ENCODE measurements at places on chromosomes 6 and 20.

DNA sequence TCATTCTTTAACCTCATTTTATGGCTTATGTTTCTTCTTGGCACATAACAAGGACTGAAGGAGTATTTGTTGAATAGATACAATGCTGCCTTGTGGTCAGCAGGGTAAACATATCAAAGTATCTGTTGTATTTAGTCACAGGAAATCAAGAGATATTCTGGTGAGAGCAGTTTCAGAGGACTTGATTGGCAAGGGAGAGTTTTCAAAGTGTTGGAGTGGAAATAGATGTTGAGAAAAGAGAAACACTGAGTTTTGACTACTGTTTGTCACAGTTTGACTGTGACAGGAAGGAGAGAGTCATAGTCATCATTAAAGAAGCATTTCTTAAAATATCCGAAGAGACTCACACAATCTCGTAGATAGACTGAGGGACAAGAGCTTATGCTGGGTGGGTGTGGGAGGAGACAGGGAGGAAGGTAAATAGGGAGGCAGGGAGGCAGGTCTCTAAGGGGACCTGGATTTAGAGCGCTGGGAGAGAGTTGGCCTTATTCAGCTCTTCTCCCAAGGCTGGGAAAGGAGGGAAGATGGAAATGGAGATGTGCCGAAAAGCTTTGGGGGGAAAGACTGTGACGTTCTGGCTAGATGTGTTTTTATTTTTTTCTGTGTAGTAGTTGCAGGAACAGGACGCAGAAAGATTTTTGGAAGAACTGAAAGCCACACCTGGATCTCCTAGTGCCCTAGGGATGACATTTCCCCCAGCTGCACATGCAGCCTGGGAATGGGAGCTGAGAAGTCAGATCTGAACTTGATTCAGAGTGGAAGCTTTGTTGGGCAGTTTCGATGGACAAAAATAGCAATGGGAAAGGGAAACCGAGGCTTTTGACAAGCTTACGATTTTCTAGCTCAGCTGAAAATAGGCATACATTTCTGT is 65.0 kb upstream of the IFNGR1 start:
- no peak for DNase-seq

DNA sequence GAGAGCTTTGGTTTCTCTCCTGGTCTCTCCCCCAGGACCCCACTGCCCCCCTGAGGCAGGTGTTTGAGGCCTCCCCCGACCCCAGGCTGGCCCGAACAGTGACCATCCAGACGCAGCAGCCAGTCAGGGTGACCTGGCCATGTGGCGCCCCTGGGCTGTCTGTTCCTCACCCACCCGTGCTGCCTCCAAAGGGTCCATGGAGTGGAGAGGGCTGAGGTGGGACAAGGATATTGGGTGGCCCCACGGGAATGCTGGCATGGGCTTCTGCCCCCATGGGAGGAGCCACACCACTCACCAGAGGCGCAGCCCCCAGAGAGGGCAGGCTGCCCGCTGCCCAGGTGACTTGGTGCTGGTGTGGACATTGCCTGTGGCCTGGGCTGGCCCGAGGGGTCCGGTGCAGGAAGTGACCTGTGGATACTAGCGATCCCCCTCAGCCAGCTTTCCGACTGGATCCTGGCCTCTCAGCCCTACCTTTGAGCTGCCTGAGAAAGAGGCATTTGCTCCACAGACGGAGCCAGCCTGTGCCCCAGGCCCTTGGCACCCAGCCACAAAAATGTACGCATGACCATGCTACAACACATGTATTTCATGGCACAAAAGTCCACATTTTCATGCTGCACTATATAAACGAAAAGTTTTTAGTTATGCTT is 50.8 kb downstream of the BCAS4 start:
- no peak for DNase-seq

- peak; percentile 39 for DNase-seq
Observed at GRCh38 chr6:90383196-90383822, 86.7 kb upstream of the BACH2 start.

DNA sequence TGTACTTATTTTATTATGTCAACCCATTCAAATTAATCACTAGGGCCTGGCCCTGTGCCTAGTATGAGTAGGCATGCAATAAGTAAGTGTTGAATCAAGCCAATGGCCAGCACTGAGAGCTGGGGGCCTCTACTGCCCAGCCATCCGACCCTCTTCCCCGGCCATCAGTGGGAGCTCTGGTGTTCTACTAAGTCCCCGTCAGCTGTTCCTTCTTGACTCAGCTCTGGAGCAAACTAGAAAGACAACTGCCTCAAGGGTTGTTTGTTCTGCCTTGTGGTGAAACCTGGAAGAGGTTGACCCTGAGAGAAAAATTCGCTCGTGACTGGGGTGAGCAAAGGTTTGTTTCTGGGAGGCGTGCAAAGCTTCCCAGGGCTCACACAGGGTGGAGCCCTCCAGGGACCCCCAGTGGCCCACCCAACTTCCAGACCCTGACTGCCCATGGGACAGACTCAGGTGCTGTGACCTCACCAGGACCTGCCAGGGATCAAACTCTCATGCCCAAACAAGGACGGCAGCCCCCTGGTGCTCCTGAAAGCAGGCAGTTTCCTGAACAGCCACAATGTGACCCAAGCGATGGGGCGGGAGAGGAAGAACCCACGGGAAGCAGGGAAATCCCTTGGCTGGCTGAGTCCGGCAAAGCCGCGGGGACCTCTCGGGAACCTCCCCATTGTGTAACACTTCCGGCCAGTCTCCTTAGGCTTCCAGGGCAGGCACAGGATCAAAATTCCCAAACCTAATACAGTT is 50.4 kb downstream of the BANF2 start:
- DNase-seq = no peak

DNA sequence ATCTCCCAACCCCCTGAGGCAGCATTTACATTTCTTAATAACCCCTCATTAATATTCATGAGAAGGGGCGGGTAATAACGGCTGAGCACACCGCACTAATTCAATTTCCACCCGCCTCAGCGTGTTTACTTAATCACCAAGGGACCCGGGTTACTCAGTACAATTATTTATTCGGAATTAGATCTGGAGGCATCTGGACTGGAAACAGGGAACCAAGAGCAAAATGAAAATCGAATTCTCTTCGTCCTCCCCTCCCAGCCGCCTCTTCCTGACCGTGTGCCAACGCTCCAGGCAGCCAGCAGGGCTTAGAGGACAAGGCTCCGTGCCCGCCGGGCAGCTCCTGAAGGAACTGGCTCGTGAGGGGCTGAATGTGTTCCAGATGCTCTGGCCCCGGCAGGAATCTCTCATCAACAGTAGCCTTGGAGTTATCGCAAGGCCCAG is 23.5 kb upstream of the CTNNBL1 start:
- no peak for DNase-seq

- no peak for DNase-seq
Observed at GRCh38 chr6:3409699-3410384, 47.0 kb downstream of the SLC22A23 start.

GRCh38 chr6:150719831-150720230 is 120.1 kb downstream of the PLEKHG1 start:
- no peak for DNase-seq

DNA sequence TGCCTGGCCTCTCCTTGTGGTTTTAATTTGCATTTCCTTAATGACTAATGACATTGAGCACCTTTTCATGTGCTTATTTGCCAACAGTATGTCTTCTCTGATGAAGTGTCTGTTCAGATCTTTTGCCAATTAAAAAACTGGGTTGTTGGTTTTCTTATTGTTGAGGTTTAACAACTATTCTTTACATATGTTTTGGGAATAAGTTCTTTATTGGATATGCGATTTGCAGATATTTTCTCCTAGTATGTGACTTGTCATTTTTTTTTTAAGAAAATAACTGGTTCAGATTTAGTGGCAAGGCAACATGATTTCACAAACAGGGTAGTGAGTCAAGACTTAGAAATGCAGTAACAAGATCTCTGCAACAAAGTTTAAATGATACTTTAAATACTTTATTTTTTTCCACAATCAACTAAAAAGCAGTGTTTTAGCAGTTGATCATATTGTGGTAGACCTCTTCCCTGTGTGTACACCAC is 67.8 kb downstream of the TIAM2 start:
- no peak for DNase-seq

- no peak for DNase-seq
Observed at GRCh38 chr6:54614499-54615195, 231.9 kb upstream of the FAM83B start.

GRCh38 chr6:3551716-3552511 is 95.1 kb upstream of the SLC22A23 start:
- DNase-seq = no peak

- no peak for DNase-seq
Observed at GRCh38 chr6:154488248-154488593, 22.3 kb downstream of the CNKSR3 start.

GRCh38 chr6:52491203-52492069 is 71.3 kb downstream of the EFHC1 start:
- DNase-seq = no peak

DNA sequence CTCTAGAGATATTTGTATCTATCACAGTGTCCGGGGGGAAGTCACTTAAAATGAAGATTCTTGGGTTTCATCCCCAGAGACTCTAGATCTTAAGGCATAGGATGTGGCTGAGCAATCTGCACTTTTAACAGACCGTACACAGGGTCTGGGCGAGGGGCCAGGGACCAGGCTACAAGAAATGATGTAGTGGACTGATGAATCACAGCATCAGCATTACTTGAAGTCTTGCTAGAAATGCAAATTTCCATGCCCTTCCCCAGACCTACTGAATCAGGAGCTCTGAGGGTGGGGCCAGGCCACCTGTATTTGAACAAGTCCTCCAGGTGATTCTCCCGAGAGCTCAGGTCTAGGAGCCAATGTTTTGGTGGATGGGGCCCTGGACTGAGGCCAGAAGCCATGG is 168.4 kb downstream of the DOK5 start:
- no peak for DNase-seq

- DNase-seq = no peak
Observed at GRCh38 chr6:90319979-90320685, 23.5 kb upstream of the BACH2 start.

GRCh38 chr20:24769878-24770627 is 179.0 kb upstream of the CST7 start:
- no peak for DNase-seq

- DNase-seq = peak; percentile 9
Observed at GRCh38 chr20:59825944-59826759, 107.3 kb downstream of the SYCP2 start.

DNA sequence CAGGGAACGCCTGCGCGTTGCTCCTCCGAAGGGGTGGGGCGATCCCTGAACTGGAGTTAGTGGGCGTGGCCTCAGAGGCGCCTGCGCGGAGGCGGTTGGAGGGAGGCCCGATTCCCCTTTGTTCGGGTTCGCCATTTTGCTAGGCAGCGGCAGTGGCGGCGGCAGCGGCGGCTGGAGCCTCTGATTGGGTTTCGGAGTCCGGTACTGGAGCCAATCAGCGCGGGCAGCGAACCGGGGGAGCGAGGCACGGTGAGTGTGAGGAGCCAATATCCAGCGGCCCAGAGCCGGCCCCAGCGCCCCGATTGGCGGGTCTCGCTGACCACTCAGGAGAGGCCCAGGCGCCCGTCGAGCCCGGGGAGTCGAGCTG is at the start of gene NFYA:
TSS of gene NFYA (plus strand) at position 139 of the 367 bp plus-strand sequence. CDS start 6,116 bp downstream, outside the sequence.
- DNase-seq = no peak

GRCh38 chr6:70380252-70380651 is 33.1 kb upstream of the FAM135A start:
- DNase-seq = no peak

GRCh38 chr6:135624402-135625295 is 127.1 kb upstream of the AHI1 start:
- peak; percentile 22 for DNase-seq

DNA sequence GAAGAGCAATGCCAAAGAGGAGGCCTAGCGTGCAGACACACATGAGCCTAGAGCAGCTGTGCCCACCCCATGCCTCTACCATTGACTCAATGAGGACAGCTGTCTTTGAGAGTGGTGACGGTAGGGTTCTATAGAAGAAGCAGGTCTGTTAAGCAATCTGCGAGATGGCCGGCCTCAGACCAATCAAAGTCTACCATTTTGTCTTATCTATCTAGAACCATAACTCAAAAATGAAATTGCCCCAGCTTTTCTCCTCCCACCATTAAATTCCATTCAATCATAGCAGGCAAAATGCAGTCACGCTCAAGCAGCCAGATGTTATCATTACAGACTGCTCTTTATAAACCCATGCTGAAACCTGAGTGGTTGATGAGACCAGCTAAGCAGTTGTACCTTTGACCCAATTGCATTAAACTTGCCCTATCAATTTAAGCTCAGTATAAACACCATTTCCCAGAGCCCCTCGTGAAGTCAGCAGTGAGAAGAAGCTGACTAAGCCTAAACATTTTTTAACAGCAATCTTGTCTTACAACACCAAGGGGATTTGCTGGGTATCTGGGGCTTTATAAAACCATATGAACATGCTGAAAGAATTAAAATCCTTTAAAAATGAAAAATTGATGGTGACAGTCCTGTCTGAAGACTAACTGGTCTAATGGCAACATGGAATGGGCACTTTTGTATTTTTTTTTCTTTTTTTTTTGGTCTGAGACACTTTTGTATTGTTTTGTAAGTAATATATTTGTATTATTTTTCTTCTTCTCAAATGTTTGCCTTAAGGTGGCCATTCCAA is 57.5 kb downstream of the FOXC1 start:
- no peak for DNase-seq

GRCh38 chr6:12890171-12890790 is 173.7 kb downstream of the PHACTR1 start:
- DNase-seq = peak; percentile 32

GRCh38 chr20:50152394-50153152 is 950 bp downstream of the PEDS1 start:
- no peak for DNase-seq

DNA sequence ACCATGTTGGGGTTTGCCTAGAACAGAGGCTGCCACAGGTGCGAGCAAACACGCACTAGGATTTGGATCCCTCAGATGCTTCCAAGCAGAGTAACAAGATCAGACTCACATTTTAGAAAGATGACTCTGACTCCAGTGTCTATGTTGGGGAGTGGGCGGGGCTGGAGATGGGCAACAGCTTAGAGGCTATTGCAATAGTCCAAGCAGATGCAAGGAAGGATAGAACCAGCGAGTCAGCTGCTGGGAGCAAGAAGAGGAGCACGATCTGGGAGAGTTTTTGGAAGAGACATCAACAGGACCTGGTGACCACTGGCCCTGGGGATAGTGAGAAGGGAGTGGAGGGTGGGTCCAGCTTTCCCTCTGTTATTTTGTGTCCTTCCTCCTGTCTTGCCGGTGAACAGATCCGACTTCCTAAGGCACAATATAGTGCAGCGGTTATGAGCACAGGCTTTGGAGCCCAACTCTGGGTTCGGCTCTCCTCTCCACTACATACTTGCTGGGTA is 52.7 kb downstream of the FGD2 start:
- no peak for DNase-seq

- DNase-seq = no peak
Observed at GRCh38 chr6:143385636-143386035, 64.9 kb downstream of the ADAT2 start.

DNA sequence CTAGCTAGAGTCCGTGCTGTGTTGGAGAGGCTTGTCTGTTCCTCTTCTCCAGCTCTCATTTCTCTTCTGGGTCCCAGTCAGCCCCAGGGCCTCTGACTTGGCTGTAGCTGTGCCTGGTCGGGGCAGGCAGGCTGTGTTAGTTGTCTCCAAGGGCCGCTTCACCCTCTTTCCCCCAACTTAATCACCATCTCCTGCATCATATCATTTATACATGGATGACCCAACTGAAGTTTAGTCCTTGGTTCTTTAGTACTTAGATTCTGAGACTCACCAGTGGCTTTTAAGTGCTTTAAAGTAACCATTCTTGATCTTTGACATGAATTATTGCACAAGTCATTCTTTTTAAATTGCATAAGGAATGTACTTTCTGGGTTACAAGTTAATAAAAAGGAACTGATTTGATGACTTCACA is 127.3 kb downstream of the RTN4IP1 start:
- no peak for DNase-seq
